ENCODE measurements at places on chromosomes 1 and 21. TPM values are rescaled to one million over a fixed set of nuclear protein-coding genes. Genes with fewer than 3 reads are reported as not detected.

FCRLA gene
- total RNA-seq: 0.32 TPM

KRTAP19-2 gene
- total RNA-seq: not detected

KMO gene
- total RNA-seq: 23.0 TPM

PLA2G2C gene
- total RNA-seq: not detected

MPL gene
- total RNA-seq: 0.65 TPM

PAQR7 gene
- 9.3 TPM for total RNA-seq

NOC2L gene
- 46.5 TPM for total RNA-seq

TFAP2E gene
- total RNA-seq: 2.2 TPM

TEX38 gene
- not detected for total RNA-seq

DNA sequence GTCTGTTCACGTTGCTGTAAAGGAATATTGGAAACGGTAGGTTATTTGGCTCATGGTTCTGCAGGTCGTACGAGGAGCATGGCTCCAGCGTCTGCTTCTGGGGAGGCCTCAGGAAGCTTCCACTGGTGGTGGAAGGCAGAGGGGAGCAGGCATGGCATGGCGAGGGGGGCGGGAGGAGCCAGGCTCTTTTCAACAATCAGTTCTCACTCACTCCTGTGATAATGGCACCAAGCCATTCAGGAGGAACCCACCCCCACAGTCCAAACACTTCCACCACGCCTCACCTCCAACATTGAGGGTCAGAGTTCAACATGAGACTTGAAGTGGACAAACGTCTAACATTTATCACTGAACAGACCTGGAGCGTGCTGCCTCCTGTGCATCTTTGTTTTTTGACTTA, 141.2 kb downstream of the PGBD5 start:
- no peak overlapping the region for H3K4me3 ChIP-seq
- peaks cover 16% of the 10 kb centered on the region for H3K36me3 ChIP-seq
- no peak overlapping the region for H3K27ac ChIP-seq
- H3K4me1 ChIP-seq: no peaks in the 10 kb centered on the region
- peak; percentile 13 for DNase-seq

- H3K27me3 ChIP-seq: no peaks in the 10 kb centered on the region
- DNase-seq: peak; percentile 21
- H3K4me1 ChIP-seq: no peaks in the 10 kb centered on the region
- no peak overlapping the region for H3K27ac ChIP-seq
- H3K36me3 ChIP-seq: peaks cover 5% of the 10 kb centered on the region
Measured at GRCh38 chr1:53068314-53069099, 6.5 kb downstream of the PODN start.

GRCh38 chr1:54280651-54281050, 80.7 kb downstream of the MRPL37 start:
- no peaks in the 10 kb centered on the region for H3K27me3 ChIP-seq
- no peak overlapping the region for H3K27ac ChIP-seq
- H3K4me3 ChIP-seq: no peak overlapping the region
- H3K36me3 ChIP-seq: peaks cover 8% of the 10 kb centered on the region
- DNase-seq: no peak

DNA sequence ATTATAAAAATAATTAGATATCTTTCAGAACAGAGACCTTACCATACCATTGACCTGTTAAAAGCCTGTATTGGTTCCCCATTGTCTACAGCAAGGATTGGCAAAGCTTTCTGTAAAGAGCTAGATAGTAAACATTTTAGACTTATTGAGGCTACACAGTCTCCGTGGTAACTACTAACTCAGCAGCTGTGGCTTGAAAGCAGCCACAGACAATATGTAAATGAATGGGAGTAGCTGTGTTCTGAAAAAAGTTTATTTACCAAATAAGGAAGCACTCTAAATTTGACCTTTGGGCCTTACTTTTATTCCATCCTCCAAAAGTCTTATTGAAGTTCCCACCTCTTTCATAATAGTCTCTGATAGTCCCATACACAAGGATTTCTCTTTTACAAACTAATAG, 39.7 kb downstream of the NUP210L start:
- no peaks in the 10 kb centered on the region for H3K27me3 ChIP-seq
- no peaks in the 10 kb centered on the region for H3K4me1 ChIP-seq
- DNase-seq: no peak
- H3K36me3 ChIP-seq: no peaks in the 10 kb centered on the region
- no peak overlapping the region for H3K4me3 ChIP-seq

DNA sequence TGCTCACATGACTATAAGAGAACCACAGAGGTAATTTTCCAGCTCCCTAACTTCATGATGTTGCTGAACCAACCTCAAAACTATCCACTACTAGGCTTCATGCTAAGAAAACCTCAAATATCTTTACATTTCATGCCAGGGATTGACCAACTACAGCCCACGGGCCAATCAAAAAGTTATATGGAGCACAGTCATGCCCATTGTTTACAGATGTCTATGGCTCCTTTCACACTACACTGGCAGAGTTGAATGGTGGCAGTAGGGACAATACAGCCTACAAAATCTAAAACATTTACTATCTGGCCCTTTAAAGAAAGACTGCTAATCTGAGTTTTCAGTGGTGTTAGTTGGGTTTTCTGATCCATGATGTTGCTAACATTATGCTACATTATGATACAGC, 154.8 kb downstream of the TM2D1 start:
- no peaks in the 10 kb centered on the region for H3K36me3 ChIP-seq
- DNase-seq: no peak
- no peaks in the 10 kb centered on the region for H3K4me1 ChIP-seq
- H3K27ac ChIP-seq: no peak overlapping the region
- H3K27me3 ChIP-seq: no peaks in the 10 kb centered on the region
- no peak overlapping the region for H3K4me3 ChIP-seq

DNA sequence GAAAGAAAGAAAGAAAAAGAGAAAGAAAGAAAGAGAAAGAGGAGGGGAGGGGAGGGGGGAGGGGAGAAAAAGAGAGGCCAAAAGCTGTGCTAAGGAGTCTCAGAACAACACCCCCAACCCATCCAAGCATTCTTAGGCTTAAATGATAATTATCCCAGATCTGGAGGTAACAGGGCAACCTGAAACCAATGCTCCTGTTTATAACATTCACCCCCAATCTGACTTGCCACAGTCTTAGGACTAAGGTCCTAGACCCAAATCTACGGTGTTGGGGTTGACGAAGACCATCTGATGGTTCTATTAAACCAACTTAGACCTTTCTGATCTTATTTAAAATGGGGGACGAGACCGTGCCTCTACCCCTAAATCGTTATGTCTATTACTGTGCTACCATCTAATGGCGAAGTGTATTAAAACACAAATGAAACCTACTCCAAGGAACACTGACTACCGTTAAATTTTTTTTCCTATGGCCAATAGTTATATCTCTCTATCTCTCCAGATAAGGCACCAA, 119.3 kb upstream of the CDC42BPA start:
- H3K27me3 ChIP-seq: no peaks in the 10 kb centered on the region
- DNase-seq: no peak
- no peaks in the 10 kb centered on the region for H3K36me3 ChIP-seq
- no peak overlapping the region for H3K27ac ChIP-seq

DNA sequence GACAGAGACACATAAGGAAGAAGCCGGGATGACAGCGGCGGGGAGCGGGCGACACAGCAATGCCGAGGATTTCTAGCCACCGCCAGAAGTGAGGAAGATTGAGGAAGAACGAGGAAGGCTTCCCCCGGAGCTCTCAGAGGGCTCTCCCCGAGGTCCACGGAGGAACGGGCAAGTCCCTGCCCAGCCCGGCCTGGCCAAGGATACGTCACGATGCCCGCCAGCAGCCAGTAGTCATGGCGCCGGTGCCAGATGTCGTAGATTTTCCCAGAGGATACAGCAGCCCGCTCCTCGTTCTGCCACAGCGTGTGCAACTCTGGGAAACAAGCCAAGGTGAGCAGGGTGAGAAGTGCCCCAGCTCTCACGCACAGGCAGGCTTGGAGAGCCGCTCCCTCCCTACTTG, 65.9 kb downstream of the KCNAB2 start:
- no peak overlapping the region for H3K4me3 ChIP-seq
- DNase-seq: peak; percentile 43
- H3K4me1 ChIP-seq: no peaks in the 10 kb centered on the region

DNA sequence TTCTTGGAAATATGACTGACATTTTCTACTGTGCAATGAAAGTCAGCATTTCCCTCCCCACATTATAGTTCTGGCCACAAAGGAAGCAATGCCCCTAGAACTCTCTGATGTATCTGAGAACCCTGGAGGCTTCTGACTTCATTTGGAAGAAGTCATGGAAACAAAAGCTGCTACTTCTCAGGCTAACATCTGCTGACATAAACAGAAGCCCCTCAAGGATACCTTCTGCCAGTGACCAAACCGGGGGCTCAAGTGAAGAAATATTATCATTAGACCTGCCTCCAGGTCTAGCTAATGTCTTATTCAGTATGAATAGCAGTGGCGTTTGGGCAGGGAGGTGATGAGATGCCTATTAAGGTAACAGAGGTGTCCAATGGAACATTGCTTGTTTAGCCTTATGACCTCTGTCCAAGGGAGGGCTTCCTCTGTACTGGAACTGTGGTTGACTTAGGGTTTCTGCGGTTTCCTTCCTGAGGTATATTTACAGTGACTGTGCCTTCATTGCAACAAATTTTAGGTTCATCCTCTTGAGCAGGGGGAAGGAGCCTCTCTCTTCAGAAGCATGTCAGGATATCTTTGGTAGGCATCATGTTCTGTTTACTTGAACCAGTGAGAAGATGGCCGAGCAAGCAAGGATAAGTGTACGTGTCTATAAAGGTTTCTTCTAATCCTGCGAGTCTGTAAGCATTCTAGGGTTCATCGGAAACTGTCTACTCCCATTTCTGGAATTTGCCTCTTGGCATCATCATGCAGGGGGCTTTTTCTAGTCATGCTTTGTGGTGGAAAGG, 161.7 kb downstream of the PBX1 start:
- peak overlapping the region; percentile 8 for H3K27ac ChIP-seq
- H3K36me3 ChIP-seq: no peaks in the 10 kb centered on the region
- no peak overlapping the region for H3K4me3 ChIP-seq
- DNase-seq: no peak
- H3K4me1 ChIP-seq: peaks cover 46% of the 10 kb centered on the region
- no peaks in the 10 kb centered on the region for H3K27me3 ChIP-seq

DNA sequence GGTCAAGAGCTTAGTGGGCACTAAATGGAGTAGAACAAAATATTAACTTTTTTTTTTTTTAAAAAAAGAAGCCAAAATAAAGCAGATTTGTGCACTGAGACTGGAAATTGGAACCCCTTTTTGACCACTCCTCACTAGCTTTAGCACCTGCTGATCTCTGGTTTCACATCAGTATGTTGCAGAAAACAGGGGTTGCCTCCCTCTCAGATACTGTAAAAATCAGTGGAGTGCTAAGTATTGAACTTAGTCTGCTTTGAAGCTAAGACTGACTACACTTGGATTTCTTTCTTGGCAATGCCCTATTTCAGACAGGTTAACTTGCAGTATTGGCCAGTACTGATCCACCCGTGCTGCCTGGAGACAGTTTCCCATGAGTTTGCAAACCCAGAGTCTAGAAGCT, 2.7 kb upstream of the KIAA0040 start:
- H3K4me3 ChIP-seq: no peak overlapping the region
- DNase-seq: no peak
- no peaks in the 10 kb centered on the region for H3K36me3 ChIP-seq
- peaks cover 53% of the 10 kb centered on the region for H3K4me1 ChIP-seq
- no peaks in the 10 kb centered on the region for H3K27me3 ChIP-seq
- no peak overlapping the region for H3K27ac ChIP-seq

DNA sequence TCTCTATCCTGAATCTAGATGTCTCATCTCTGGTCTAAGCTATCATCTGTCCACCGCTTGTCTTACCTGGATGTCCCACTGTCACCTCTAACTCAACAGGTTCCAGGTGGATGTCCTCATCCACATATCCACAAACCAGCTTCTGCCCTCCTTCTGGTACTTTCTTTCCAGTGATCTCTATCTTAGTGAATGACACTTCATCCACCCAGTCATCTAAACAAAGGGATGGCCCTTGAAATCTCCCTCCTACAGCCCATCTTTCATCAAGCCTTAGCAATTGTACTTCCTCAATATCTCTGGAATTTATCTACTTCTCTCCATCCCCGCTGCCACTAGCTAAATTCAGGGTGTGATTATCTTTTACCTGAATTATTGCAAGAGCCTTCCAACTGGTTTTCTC, 33.9 kb upstream of the SERBP1 start:
- no peak overlapping the region for H3K4me3 ChIP-seq
- H3K4me1 ChIP-seq: no peaks in the 10 kb centered on the region
- no peaks in the 10 kb centered on the region for H3K36me3 ChIP-seq
- no peaks in the 10 kb centered on the region for H3K27me3 ChIP-seq
- no peak overlapping the region for H3K27ac ChIP-seq
- no peak for DNase-seq

GRCh38 chr1:55822891-55823290, 607.7 kb upstream of the USP24 start:
- no peaks in the 10 kb centered on the region for H3K36me3 ChIP-seq
- H3K27me3 ChIP-seq: no peaks in the 10 kb centered on the region
- DNase-seq: no peak
- no peak overlapping the region for H3K4me3 ChIP-seq
- H3K4me1 ChIP-seq: no peaks in the 10 kb centered on the region

- H3K36me3 ChIP-seq: no peaks in the 10 kb centered on the region
- DNase-seq: peak; percentile 46
- H3K27ac ChIP-seq: no peak overlapping the region
- no peak overlapping the region for H3K4me3 ChIP-seq
- no peaks in the 10 kb centered on the region for H3K27me3 ChIP-seq
- H3K4me1 ChIP-seq: no peaks in the 10 kb centered on the region
Measured at GRCh38 chr1:14113841-14114567, 414.0 kb downstream of the PRDM2 start.

GRCh38 chr1:94323311-94324177, 86.2 kb upstream of the ARHGAP29 start:
- H3K4me1 ChIP-seq: peaks cover 30% of the 10 kb centered on the region
- H3K36me3 ChIP-seq: no peaks in the 10 kb centered on the region
- no peak for DNase-seq
- H3K4me3 ChIP-seq: no peak overlapping the region
- H3K27me3 ChIP-seq: no peaks in the 10 kb centered on the region

DNA sequence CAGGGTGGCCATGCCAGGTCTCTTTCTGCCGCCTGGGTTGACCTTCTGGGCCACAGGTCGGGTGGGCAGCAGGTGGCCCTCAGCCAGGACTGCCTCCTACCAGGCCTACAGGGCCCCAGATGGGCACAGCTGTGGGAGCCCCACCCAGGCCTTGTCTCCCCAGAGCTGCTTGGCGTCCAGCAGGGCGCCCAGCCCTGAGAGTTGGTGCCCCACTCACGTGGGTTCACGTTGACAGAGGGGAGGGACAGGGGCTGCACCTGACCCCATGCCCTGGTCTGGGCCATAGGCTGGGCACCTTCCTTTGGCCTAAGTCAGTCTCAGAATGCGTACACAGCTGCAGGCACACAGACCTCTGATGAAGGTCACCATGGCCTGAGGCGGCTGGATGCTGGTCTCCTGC, 16.7 kb downstream of the PRDM16 start:
- H3K36me3 ChIP-seq: no peaks in the 10 kb centered on the region
- no peak overlapping the region for H3K4me3 ChIP-seq
- H3K27ac ChIP-seq: no peak overlapping the region

DNA sequence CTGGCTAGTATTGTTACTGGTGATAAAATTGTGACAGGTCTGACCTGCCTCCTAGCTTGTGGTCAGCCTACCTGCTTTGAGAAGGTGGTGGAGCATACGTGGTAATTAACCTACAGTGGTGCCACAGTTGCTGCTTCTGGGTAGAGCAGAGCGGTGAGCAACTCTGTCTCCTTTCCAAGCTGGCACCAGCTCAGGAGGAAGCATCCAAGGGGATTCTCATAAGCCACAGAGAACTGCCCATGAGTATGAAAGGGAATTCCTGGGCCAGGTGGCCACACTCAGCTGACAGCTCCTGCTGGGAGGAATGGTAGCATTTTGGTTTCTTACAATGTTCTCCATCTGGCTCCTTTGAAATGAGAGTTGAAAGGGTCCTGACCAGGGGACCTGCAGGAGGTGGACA, 39.4 kb downstream of the ATP2B4 start:
- no peak overlapping the region for H3K4me3 ChIP-seq
- no peaks in the 10 kb centered on the region for H3K27me3 ChIP-seq
- H3K27ac ChIP-seq: peak overlapping the region; percentile 67
- DNase-seq: no peak
